ENCODE measurements at places on chromosomes 1 and 21.

DNA sequence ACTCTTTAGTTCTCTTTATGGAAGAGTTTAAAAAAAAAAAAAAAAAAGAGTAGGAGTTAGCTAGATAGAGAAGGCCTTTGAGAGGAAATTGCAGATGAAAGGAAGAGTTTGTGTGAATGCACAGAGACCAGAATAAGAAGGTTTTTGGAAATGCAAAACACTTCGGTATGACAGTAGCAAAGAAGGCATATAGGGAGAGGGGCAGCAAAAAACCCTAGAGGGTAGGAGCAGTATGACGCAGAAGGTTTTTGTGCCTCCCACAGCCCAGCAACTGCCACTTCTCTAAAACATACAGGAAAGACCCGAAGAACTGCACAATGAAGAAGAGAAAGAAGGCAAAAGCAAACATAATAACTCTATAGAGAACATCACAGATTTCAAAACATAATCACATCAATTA is 84.3 kb downstream of the WDR64 start:
- no peak for DNase-seq

DNA sequence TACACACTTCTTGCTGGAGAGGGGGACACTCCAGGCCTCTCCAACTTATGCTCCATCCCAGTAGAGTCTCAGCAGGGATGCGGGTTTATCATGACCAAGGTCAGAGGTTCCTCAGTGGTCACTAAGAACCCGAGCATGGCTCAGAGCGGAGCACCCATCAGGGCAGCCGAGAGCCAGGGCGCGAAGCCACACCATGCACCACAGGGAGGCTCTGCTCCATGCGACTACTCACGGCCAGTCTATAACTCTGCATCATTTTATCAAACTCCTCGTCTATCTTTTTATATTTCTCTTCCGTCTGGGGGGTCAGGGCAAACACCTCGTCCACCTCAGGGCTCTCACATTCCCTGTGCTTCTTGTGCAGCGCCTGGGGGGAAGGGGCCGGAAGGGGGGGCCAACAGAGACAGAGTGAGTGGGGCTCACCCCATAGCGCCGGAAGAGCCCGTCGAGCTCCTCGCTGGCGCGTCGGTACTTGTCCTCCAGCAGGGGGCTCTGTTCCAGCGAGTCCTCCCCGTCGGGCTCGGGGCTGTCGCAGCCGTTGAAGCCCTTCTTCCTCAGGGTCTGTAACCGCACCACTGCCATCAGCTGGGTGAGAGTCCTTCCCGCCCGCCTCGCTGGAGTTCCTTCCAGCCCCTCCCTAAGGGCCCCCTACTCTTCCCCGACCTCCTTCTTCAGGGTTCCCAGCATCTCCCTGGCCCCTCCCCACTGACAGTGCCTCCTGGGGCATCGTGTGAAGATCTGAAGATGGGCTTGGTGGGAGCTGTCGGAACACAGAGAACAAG is 20.0 kb downstream of the MEF2D start:
- peak; percentile 48 for DNase-seq

- no peak for DNase-seq
These were observed 24.8 kb downstream of the ST6GALNAC5 start for GRCh38 chr1:76891931-76892622.

DNA sequence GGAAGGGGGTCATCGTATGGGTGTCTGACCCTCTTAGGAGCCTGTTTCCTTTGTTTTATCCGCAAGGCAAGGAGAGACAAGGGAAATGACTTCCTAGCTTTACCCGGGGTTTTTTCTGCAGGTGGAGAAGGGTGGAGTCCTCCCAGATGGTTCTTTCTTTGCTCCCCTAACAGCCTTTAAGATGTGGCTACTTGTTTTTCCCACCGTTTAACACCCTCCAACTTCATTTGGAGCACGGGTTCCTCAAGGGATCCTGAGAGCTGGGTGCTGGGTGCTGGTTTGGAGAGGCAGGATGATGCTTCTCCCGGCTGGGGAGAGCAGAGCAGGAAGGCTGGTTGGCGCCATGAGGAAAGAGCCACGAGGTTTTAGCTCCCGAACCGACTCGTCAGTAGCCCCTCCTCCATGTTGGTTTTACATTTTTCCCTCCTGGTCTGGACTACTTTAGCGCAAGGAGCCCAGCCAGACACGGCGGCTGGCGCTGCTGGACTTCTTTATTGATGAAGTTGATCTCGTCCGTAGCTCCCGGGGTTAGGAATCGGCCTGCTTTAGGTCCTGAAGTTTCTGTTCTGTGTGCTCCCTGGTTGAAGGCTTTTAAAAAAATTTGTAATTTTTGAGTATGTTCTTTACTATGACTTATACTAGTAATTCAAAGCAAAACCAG is 1.4 kb downstream of the UCK2 start:
- DNase-seq = peak; percentile 84

DNA sequence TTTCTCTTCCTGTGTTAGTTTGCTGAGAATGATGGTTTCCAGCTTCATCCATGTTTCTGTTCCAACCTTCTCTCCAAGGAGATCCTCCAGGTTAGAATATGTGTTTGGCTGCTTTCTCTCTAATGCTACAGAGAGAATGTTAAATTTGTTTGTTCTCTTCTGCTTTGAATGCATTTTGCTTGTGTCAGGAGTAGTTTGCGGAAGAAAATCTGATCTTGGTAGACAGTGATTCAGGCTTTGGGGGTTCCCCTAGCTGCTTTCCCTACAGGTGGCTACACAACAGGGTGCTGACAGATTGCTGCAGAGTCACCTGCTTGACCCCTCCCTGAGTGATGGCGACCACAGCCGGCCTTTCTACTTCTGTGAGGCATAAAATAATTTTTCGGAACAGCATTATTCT is 41.8 kb downstream of the MACO1 start:
- DNase-seq = no peak

- no peak for DNase-seq
These were observed 88.8 kb upstream of the PDE4B start for GRCh38 chr1:65703853-65704252.

GRCh38 chr21:45472445-45473365 is 67.7 kb downstream of the COL18A1 start:
- no peak for DNase-seq

GRCh38 chr1:61241973-61242381 is 159.6 kb downstream of the NFIA start:
- DNase-seq = no peak

Data from NCI-H460 (cell line).